WERI-Rb-1 (cell line): ENCODE measurements at places on chromosomes 4 and X.

DNA sequence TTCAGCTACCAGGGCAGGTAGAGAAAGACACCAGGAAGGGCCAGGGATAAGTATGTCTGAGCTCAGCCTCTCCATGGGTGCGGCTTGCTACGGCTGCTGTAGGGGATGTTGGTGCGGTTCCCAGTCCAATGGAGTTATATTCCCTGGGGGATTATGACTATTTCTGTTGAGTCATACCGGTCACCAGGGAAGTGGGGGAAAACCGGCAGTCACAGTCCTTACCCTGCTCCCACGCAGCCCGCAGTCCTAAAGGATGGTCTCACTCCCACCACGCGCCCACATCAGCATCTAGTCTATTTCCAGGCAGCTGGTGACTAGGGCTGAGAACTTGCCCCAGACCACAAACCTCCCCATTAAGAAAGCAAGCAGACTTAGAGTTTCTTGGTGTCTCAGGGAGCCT lies 191.6 kb downstream of the VEGFC start:
- no peak for DNase-seq

GRCh38 chr4:37634180-37634579 lies 52.0 kb downstream of the RELL1 start:
- no peak for DNase-seq

DNA sequence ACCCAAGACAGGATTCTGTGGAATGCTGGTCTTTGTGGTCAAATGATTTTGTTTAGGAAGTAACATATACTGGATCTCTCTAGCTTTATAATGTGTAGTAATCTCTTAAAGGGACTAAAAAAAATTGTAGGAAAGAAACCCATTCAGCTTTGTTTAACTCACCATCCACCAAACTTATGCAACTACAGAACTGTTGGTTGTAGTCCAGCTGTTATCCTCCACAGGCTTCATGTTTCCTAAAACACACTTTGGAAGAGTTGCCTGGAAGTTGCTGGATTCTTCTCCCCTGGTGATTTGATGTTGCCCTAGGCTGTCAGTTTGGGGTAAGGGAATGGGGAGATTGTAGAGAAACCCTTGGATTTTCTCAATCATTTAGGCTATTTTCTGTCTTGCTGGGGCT lies 89.3 kb downstream of the RLIM start:
- no peak for DNase-seq

GRCh38 chr4:83146841-83147240 lies 32.3 kb upstream of the PLAC8 start:
- DNase-seq: no peak

GRCh38 chr4:117327491-117327890 lies 242.1 kb upstream of the TRAM1L1 start:
- DNase-seq: no peak

DNA sequence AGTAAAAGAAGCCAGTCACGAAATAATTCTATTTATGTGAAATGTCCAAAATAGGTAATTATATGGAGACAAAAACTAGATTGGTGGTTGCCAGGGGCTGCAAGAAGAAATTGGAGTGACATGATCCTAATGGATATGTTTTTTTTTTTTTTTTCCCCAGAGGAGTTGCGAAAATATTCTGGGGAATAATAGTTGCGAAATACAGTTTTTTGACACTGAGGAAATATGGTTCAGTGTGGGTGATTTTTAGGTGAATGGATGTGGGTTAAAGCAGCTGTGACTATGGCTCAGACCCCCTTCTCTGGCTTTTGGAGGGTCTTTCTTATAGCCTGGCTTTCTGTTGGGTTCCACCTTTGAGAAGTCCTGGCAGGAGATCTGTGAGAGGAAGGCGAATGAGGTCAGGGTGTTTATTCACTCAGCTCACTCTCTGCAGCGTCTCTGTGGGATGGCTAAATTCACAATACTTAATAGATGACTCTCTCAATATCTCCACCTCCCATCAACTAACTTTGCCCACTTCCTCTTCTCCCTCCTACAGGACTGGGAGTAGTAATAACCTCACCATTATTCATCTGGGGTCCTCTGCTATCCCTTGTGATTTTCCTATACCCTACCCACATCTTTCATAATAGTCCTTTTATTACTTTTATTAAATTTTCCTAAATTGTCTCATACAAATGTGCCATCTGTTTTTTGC lies 15.3 kb upstream of the RAB9B start:
- DNase-seq: no peak

DNA sequence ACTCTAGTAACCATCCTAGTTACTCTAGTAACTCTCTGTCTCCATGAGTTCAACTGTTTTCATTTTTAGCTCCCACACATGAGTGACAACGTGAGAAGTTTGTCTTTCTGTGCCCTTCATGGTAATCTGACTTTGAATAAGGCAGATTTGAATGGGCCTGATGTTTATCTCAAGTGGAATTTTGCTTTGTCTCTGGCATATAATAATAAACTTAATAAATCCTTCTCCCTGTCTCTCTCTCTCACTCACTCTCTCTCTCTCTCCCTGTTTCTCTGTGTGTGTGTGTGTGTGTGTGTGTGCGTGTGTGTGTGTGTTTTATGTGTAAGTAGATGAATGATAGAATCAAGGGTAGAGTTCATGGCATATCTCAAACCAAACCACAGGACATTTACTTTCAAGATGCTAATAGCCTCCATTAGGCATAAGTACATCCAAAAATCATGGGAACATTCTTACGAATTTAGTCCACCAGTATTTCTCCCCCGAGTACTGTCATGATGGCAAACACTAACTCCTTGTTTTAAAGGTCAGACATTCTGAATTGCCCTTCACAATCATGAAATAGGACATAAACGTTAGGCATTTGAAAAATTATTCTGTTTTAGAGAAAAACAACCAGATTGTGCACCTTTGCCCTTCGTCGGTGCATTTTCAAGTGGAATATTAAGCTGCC lies 193.1 kb downstream of the SPATA18 start:
- no peak for DNase-seq

GRCh38 chr4:48131736-48132135 lies 2.3 kb downstream of the TXK start:
- peak; percentile 55 for DNase-seq

DNA sequence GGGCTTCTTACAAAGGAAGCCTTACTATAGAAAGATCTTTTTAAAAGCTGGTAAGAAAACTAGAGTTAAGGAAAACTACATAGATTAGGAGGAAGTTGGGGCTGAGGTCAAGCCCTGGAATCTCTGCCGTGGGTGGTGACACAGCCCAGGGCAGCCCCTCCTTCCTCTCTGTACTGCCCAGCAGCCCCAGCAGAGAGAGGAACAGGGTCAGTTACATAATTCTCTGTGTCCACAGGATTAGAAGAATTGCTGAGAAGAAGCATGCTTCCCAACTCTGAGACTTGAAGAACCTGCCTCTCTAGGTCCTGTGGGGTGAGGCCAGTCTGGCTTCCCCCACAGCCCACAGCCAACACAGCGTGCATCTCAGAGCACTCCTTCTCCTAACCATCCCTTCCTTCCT lies 9.2 kb upstream of the ABLIM2 start:
- no peak for DNase-seq

GRCh38 chr4:73593631-73594241 lies 26.5 kb downstream of the RASSF6 start:
- DNase-seq: no peak

- DNase-seq: no peak
These were observed at the start of gene TMEM156 for GRCh38 chr4:39032218-39033085. Gene TMEM156, minus strand, starts transcription at chr4:39032409. Its CDS starts 96 bp downstream, at chr4:39032313.

GRCh38 chr4:155008389-155008788 lies 200.0 kb upstream of the NPY2R start:
- no peak for DNase-seq

- DNase-seq: no peak
These were observed 343.7 kb downstream of the DHX15 start for GRCh38 chr4:24240655-24241054.

GRCh38 chr4:149983931-149984330 lies 94.3 kb upstream of the DCLK2 start:
- DNase-seq: no peak

- no peak for DNase-seq
These were observed 119.6 kb downstream of the SHROOM3 start for GRCh38 chr4:76554630-76555029.

DNA sequence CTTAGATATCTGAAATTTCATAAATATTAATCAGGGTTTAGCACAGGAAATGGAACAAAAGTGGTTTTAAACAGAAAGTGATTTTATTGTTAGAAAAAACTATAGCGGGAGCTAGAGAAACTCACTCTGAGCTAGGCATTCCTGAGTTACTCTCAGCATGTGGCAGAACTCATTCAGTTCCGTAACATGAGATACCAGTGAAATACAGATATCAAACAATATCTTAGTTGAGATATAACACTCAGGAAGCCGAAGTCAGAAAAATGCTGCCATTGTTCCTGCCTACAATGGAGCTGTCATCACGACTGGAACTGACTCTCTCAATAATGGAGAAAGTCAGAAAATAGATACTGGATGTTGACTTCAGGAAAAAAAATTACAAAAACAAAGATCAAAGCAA lies 1428.7 kb downstream of the PCDH18 start:
- no peak for DNase-seq

- DNase-seq: no peak
These were observed 33.6 kb upstream of the JADE1 start for GRCh38 chr4:128775916-128776315.

- DNase-seq: no peak
These were observed 144.9 kb downstream of the SPANXA1 start for GRCh38 chrX:141439651-141440050.
